ENCODE measurements at places on chromosomes 6 and 20.

DNA sequence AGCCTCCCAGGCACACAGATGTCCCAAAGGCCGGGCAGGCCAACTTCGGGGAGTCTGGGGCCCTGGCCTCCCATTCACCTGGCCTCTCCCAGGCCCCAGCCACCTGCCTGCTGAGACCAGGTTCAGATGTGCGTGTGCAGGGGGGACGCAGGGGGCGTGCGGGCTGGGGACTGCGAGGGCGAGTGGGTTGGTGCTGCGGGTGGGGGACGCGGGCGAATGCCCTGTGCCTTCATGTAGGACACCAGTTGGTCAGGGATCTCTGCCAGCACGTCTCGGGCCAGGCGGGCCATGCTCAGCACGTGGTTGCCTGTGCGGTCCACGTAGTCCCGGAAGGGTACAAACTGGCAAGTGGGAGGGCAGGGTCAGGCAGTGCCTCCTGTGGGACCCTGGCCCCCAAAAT is 44.5 kb downstream of the RAB44 start:
- no peak for DNase-seq

DNA sequence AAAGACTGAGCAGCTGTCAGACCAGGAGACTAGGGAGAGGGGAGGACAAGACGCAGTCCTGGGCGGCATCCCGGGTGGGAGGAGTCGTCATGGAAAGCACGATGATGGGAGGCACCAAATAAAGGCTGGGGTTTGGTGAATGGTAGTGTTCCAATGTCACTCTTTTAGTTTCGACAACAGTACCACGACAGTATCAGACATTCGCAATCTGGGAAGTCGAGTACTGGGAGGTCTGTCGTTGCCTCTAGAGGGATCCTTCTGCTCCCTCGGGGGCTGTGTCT is 32.1 kb downstream of the PSMG4 start:
- DNase-seq = no peak

DNA sequence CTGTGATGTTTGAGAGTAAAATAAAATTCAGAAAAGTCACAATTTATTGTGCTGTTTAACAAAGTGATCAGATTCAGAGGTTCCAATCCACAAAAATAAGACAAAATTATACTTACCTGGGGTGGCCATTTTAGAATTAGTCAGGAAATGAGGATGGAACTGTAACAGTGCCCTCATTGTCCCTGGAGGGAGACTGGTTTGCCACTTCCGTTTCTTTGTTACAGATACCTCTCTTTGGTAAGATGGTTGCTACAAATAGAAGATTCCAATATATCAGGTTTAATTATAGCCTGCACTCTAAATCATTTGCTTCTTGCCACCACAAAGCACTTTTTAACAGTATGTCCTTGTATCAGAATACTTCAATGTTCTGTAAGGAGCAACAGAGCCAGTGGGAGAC is 95.6 kb downstream of the CTNNBL1 start:
- DNase-seq = no peak

DNA sequence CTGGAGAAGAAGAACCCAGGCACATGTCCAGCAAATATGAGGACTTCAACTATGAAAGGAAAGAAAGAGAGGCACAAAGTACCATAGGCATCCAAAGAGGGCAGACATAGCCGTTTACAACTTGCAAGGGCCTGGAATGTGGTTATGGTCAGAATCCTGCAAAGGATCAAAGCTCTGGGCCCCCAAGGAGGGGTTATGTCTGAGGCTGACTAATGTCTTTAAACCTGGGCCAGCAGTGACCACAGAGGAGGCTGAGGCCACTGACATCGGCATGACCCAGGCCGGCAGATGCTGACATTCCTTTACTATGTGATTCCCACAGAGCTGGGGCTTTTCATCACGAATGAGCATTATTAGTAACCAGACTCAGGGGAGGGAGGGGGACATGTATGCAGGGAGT is 861.1 kb downstream of the DHX35 start:
- DNase-seq = peak; percentile 65

DNA sequence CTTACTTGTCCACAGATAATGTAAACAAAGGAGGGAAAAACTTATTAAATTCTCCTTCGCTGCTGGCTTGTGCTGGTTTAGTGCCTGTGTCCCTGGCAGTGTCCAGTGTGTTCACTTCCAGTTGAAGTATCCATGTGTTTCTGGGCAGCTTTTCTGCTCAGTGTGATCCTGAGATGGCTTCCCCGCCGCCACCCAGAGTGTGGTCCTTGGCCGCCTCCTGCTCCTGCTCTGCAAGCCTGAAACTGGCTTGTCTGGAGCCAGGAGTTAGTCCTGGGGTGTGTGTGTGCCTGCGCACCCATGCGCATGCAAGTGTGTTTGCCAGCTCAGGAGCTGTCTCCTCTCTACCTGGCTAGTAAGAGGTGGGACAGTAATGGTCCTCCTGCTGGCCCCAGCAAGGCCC is 7.2 kb downstream of the BTBD3 start:
- DNase-seq = no peak

DNA sequence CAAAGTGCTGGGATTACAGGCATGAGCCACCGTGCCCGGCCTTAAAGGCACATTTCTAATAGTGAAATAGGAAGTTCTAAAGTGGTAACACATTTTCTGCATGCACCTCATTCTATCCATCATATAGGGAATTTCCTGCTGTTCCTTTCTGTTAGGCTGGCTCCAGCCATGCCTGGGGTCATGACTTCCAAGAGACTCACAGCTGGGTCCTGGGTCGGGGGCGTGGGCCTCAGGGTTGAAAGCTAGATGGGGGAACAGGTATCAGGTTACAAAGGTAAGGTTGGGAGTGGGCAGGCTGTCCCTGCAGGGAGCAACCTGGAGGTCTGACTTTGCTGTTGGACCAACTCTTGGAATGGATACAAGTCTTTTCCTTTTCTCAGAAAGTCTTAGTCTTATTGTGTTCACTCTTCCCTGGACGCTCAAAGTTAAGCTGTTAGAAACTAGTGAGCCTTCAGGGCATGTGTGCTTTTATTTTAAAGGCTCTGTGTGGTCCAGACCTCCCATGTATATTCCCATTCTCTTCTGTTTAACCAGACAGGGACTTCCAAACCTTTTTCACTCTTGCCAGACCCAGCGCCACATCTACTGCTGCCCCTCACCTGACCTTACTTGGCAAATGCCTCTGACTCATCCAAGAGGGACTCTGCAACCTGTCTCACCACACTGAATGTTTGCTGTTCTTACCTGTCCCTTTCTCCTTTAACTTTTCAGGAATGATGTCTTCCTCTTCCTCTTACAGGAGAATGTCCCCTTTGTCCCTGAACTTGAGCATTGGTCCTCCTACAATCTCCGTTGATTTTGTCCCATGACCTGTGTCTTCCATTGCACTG is 64.4 kb downstream of the TMEM170B start:
- no peak for DNase-seq

GRCh38 chr20:64099086-64099786 is 8.1 kb downstream of the NPBWR2 start:
- no peak for DNase-seq

DNA sequence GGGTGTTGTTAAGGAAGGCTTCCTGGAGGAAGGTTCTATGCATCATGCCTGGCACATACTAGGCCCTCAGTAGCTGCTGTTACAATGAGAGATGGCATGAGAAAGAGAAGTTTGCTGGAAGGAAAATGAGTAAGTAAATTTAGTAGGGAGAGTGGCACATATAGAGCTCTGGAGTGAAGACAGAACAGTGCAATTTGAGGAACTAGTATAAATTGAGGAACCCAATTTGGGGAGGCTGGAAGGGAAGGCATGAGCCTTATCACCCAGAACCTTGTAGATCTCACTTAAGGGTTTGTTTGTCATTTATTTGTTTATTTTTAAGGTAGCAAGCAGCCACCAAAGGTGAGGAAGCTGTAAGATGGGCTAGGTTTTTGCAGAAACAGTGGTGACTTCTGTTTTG is 87.1 kb upstream of the SCGN start:
- DNase-seq = no peak

GRCh38 chr20:40309731-40310130 is 379.3 kb downstream of the MAFB start:
- DNase-seq = no peak

- no peak for DNase-seq
Measured at GRCh38 chr20:50358971-50359370, 151.2 kb upstream of the PTPN1 start.

DNA sequence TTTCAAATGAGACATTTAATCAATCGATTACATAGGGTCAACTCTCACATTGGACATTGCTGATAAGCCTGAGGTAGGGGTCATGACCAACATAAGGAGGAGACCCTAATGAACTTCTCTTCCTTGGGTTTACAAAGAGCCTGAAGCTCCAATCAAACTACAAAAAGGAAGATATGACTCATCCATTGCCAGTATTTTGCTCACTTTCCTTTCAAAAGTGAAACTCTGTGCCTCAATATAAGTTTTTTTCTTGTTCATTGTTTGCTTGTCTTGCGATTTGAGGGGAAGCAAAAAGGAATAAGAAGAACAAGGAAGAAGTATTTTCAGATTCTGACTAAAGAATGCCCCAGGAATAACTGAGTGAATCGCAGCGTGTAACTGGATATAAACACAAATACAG is 38.8 kb upstream of the KHDRBS2 start:
- no peak for DNase-seq

- DNase-seq = peak; percentile 85
Measured at GRCh38 chr6:1287103-1287591, 24.8 kb upstream of the FOXQ1 start.

DNA sequence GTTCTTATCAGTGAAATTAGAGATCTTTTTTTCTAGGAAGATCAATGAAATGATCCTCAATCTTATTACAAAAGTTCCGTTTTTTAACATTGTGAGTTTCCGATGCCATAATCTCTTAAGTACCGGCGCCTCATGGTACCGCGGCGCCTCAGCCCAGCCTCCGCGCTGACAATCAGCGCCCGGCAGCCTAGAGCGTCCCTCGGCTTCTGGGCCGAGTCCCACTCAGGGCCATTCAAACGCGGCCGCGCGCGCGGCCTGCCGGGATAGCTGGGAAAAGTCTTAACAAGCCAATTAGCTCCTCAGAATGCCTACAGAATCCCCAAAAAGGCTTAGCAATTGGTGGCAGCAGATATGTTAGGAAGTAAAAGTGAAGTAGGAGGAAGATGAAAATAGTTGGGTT is 204.8 kb downstream of the ADGB start:
- DNase-seq = no peak

DNA sequence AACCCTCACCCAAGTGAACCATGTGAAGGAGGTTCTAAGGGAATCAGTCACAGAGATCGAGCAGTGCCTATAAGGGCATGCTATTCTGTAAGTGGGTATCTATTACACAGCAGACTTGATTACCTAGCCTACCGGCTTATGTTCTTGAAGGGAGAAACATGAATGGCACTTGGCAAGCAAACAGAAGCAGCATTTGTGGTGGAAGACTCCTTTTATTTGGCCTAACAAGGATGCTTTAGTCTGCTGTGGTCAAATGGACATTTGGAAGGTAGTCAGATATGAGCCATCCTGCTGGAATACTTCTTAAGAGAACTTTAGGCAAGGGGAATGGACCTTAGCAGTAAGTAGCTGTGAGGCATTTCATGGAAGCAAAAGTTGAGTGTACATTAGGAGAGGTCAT is 126.3 kb downstream of the COL12A1 start:
- no peak for DNase-seq

DNA sequence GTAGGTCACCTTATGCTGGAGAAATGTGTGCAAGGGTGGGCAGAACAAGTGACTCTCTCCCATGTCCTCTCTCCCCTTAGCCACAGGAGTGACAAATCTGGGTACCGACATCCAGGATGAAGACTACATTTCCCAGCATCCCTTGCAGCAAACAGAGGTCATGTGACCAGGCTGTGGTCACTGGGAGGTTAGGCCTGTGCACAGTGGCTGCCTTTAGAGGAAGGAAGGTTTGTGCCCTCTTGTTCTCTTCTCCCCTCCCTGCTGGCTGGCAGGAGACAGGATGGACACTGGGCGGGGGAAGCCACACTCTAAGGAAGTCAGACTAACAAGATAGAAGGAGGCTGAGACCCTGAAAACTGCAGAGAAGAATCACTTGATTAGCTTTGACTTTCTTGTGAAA is 360.2 kb downstream of the PREX1 start:
- no peak for DNase-seq

- DNase-seq = no peak
Measured at GRCh38 chr6:13953061-13953705, 28.4 kb downstream of the RNF182 start.

DNA sequence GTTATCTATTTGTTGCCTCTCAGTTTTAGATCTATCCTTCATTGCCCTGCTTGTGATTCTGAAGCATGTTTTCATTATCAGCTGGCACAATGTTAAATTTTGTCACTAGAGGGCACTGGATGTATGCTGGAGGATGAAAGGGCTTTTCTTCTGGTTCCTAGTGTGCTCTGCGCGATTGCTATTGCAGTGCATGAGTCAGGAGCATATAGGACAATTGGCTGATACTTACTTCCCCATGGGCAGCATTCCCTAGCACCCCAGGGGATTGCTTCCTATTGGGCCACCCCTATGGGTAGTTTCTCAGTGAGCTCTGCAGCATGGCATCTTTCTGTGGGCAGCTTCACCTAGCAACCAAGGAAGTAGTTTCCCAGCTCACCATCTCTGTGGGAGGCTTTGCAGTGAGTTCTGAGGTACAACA is 280.3 kb upstream of the SYNCRIP start:
- peak; percentile 42 for DNase-seq

DNA sequence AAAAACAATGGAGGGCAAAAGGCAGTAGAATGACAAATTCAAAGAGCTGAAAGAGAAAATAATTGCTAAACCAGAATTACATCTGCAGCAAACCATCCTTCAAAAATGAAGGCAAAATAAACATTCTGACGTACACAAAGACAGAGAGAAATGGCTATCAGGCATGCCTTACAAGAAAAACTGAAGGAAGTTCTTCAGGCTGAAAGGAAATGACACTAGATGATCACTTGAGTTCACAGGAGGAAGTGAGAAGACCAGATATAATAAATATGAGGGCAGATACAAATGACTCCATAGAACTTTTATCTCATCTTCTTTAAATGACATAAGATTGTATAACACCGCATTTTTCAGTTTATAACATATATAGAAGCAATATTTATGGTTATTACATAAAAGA is 30.0 kb downstream of the DZANK1 start:
- DNase-seq = no peak

DNA sequence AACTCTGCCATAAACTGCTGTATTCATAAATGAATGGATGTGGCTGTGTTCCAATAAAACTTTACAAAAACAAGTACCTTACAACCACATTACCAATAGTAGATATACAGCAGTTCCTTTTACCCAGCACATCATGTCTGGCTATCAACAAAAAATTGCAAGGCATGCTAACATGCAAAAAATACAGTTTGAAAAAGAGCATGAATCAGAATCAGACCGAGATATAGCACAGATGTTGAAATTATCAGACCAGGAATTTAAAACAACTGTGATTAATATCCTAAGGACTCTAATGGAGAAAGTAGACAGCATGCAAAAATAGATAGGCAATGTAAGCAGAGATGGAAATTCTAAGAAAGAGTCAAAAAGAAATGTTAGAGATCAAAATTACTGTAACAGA is 8.4 kb upstream of the NUS1 start:
- no peak for DNase-seq

DNA sequence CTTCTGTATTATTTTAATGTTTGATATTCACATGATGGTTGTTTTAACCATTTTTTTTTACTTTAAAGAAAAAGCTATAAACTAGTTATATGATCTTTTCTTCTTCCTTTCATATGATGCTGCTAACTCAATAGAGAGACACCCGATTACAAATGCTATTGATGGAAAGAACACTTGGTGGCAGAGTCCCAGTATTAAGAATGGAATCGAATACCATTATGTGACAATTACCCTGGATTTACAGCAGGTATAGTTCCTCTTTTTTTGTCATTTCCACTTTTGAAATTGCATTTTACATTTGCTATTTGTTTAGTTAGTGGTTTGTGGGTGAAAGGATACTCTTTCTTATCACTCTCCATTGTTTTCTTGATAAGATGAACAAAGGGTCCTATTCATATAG is 176.7 kb downstream of the LAMA2 start:
- no peak for DNase-seq

- peak; percentile 65 for DNase-seq
Measured at GRCh38 chr6:74519163-74519562, 686.7 kb downstream of the COL12A1 start.

All from GM03348 (cell line).